Suprapubic skin (tissue), 4 donors: ENCODE measurements at places on chromosomes 1 and 21. TPM values are rescaled to one million over a fixed set of nuclear protein-coding genes. Genes with fewer than 3 reads are reported as not detected.

The MATN1 gene
- total RNA-seq, result not detected

The NBPF8 gene
- total RNA-seq, result 12.5 TPM

The NR5A2 gene
- total RNA-seq, result 0.49 TPM

The CHD5 gene
- 0.36 TPM for total RNA-seq

The PCNX2 gene
- total RNA-seq, result 21.4 TPM

GRCh38 chr21:41877901-41878830 is 978 bp downstream of the PRDM15 start:
- no peak for DNase-seq

DNA sequence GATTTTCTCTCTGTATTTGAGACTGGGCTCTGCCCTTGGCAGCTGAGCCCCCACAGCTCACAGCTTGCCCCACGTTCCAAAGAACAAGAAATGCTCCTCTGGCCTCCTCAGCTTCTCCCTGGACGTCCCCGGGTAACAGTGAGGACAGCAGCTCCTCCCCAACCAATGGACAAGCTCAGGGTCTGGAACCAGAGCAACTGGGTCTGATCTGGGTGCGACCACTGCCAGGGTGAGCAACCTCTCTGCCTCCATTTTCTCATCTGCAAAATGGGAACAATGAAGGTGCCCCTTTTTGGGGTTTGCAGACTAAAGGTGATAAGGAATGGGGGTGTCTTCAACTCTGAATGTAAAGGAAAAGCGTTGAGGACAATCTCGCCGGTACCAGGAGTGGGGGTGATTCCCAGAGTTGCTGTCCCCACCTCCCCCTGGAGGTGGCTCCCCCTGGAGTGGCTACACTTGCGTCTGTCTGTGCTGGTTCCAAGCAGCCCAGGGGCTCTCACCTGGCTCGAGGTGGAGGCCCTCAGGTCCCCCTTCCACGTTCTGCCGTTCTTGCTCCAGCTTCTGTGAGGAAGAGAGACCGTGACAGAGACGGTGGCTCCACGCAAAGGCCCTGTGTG is 6.9 kb downstream of the C21orf58 start:
- no peak for DNase-seq

- no peak for DNase-seq
Observed at GRCh38 chr1:222928212-222928611, 113.4 kb downstream of the DISP1 start.

GRCh38 chr1:68201546-68202238 is 30.6 kb downstream of the WLS start:
- no peak for DNase-seq

GRCh38 chr1:118077331-118078045 is 107.5 kb downstream of the SPAG17 start:
- DNase-seq, result no peak

GRCh38 chr1:77468257-77468948 is 186.6 kb downstream of the AK5 start:
- no peak for DNase-seq

DNA sequence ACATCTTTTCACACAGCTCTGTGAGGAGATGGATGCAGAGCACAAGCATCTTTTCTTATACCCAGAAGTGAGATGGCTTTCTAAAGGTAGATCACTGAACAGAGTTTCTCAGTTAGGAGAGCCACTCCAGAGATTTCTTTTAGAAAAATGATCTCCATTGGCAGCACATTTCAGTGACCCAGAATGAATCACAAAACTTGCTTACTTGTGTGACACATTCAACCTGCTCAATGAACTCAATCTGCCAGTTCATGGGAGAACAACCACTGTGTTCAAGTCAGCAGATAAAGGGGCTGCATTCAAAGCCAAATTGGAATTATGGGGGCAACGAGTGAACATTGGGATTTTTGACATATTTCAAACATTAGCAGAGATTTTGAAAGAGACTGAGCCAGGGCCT is 78.3 kb downstream of the UCHL5 start:
- DNase-seq, result no peak

GRCh38 chr21:15096146-15096545 is 31.3 kb upstream of the NRIP1 start:
- DNase-seq, result no peak

DNA sequence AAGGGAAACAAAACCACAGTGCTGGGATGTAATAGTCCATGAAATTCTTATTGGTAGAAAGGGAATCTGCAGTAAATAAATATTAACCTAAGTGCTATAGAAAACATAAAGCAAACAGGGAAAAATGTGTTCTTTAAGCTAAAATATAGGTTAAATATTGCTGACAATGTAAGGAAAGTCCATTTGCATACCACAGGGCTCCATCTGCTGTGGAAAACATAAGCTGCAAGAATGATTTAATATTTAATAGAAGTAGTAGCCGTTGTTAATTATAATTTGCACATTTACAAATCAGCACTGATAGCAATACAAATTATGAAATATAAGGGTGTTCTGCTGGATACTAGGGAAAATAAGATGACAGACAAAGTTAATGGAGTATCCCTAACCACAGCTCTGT is 444.9 kb upstream of the PKN2 start:
- no peak for DNase-seq
